Endodermal cell (in vitro differentiated cells): ENCODE measurements at places on chromosomes 6 and 20.
A peak's percentile ranks its signal among the peaks of the same experiment; 100 is the strongest.

- no peak for DNase-seq
Observed at GRCh38 chr20:50996901-50997865, 25.7 kb downstream of the KCNG1 start.

DNA sequence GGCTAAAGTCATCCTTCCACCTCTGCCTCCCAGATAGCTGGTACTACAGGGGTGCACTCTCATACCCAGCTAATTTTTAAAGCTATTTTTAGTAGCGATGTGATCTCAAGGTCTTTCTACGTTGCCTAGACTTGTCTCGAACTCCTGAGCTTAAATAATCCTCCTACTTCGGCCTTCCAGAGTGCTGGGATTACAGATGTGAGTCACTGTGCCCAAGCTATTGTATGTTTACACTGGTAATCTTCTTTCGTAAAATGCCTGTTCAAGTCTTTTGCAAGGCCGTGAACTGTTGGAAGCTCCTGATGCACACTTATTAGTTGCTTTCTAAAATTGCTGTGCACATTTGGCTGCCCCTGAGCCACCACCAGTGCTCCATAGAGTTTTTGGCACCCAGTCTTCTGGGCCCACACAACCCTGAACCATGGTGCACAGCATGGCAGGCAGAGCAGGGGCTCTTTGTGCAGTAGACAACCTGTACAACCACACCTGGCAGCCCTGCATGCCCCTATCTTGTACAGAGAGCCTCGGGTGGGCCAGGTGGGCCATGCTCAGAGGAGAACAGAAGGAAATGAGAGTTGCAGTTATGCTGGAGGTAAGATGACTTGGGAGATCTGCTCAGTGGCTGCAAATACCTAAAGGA lies 33.3 kb downstream of the PDRG1 start:
- DNase-seq: peak; percentile 35

DNA sequence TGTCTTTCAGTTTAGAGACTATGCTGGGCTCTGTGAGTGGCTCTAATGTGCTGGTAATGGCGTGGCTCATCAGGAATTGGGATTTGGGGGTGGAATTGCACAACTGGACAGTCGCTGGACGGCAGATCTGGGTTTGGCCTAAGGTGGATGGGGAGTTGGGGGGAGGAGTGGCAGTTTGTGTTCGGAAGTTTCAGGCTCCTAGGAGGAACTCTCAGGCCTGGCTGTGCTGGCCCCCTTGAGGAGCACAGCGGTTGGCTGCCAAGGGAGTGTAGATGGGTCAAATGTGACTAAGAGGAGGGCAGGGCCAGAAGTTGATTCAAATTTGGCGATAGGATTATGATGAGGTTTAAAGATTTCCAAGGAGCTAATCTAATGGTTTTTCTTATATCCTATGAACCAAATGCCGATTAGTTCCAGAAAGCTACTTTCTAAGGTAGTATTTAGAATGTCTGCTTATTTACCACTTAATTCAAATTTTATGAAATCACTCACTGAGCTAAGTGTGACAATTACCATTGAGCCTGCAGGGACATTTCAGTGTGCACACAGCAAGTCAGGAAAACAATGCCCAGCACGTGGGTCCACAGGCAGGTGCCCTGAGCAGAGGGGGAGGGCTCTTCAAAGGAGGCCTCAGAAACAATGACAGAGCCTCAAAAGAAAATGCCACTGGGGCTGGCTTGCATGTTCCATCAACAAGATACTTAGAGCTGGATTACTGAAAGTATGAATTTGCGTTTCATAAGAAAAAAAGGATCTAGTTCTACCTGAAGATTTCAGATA lies 111.0 kb downstream of the GJA10 start:
- DNase-seq: peak; percentile 49

- peak; percentile 77 for DNase-seq
Observed at GRCh38 chr20:3732327-3733118, at the start of gene HSPA12B. Gene HSPA12B (plus strand): TSS chr20:3732685. CDS start chr20:3738675, 5,990 bp downstream.

DNA sequence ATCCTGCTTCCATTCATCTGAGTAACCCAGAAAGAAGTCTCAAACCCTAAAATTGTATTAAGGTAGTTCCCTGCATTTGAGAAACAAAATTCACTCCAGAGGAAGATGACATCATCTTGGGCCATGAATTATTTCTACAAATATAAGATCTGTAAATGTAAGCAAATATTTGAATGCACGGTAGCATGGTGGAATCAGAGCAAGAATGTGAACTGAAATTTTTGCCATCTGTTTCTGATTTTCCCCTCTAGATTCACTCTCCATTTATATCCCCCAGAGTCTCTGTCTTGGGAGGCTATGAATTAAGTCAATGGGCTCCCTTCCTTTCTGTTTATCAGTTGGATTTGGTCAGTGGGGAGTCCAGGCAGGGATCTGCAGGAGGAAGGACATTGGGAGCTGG lies 5.8 kb upstream of the MAP3K5 start:
- no peak for DNase-seq

- no peak for DNase-seq
Observed at GRCh38 chr6:133467982-133468380, 226.8 kb downstream of the EYA4 start.

- DNase-seq: no peak
Observed at GRCh38 chr6:6826095-6826901, 237.8 kb downstream of the LY86 start.

- no peak for DNase-seq
Observed at GRCh38 chr6:3407840-3408239, 49.0 kb downstream of the SLC22A23 start.

GRCh38 chr6:75345413-75345812 lies 60.8 kb upstream of the TMEM30A start:
- DNase-seq: peak; percentile 63

DNA sequence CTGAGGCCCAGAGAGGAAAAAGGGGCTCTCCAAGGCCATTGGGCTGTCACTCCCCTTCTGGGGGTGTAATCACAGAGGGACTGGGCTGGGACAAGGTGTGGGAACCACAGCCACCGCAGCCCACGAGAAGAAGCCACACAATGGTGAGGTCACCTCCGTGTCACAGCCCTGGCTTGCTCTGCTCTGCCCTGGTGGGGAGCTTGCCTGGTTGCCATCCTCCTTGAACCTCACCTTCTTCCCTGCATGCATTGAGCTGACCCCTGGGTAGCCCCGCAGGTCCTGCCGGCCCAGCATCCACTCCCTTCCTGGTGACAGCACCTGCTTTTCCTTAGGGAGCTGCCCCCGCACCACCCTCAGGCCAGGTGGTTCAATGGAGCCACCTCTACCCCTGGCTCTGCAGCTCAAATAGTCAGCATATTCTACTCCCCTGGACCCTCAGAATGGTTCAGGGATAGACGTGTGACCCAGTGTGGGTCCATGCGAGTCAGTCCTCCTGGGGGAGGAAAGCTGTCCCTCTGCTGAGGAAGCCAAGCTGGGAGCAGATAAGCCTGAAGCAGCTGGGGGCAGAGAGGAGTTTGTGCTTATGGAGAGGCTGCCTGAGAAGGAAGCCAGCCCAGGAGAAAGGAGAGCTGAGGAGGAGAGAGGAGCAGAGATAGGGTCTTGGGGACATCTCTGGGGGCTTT lies 21.3 kb downstream of the RBM38 start:
- no peak for DNase-seq

- DNase-seq: no peak
Observed at GRCh38 chr6:90439586-90439985, 142.9 kb upstream of the BACH2 start.

DNA sequence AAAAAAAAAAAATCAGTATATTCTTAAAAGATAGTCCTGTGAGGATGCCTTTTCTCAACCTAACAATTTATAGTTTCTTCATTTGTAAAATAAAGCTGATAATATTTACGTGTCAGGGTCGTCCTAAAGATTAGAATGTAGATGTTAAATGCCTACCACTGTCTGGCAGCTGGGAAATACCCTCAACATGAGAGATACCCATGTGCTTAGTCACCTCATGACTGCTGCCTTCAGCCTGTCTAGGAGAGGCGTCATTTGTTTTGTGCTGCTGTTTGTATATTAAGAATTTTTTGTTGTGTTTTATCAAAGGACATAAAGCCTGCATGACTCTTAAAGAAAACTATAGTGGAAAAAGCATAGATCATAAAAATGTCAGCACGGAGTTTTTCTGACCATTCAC lies 9.5 kb downstream of the FAM120B start:
- DNase-seq: no peak

- DNase-seq: no peak
Observed at GRCh38 chr6:30719356-30719755, 796 bp upstream of the TUBB start.

GRCh38 chr6:84103029-84103428 lies 69.5 kb downstream of the MRAP2 start:
- DNase-seq: no peak

DNA sequence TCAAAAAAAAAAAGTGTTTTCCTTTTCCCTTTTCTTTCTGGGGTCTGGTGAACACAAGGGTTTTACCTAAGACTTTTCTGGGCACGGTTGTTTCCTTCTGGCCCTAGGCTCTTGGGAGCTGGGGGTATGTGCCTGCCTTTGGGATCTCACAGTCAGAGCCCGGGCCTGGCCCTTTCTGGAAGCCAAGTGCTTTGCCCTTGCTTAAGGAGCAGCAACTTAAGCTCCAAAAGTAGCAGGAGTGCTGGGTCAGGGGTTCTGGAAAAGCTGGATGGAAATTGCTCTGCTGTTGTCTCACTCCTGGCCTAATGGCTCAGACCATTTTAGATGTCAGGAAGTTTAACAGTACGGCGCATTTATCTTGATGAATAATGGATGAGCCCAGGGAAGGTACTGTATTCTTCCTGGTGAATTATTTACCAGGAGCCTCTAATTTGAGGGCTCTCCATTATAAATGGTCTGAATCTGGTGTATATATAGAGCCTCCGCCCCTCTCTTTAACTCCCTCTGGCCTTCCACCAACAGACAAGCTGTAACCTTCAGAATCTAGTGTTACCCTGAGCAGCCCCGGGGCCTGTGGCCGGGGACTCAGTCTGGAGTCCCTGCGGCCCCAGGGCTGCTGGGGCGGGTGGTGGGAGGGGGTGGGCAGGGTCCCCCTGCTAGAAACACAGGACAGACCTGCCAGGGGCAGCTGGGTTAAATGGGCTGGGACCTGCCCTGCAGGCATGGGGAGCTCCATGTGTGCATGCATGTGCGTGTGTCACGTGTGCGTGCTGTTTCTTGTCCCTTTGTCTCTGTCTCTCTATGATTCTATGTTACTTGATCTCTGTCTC lies 37.5 kb downstream of the PTK7 start:
- no peak for DNase-seq

DNA sequence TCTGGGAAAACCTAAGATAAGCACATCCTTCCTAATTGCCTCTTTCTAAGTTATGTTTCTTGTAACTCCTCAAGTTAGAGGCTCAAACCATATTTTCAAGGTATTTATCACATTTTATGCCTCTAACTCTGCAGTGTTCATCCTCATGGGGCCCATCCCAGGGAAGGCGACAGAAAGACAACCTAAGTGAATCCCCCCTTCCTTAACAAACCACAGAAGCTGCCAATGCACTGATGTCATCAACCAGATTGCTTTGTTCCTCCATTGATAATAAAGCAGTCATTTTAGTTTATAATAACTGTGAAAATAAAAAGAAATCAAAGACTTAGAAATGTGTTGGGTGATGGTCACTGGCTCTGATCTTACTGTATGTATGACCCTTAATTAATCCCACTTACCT lies 119.5 kb upstream of the TCF21 start:
- no peak for DNase-seq

- no peak for DNase-seq
Observed at GRCh38 chr20:38836991-38837390, 31.5 kb downstream of the PPP1R16B start.

DNA sequence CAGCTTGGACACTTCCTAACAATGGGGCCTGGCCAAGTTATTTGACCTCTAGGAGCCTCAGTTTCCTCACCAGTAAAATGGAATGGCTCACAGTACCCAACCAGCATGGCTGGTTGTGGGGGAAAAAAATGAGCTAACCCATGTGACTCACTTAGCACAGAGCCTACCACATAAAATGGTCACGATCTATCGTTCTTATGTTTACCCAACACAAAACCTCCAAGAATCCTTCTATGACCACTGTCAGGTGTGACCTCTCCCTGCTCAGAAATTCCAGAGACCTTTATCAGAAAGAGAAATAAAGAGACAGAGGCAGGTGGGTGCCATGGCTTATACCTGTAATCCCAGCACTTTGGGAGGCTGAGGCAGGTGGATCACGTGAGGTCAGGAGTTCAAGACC lies 39.4 kb downstream of the BPIFB1 start:
- no peak for DNase-seq

- DNase-seq: peak; percentile 66
Observed at GRCh38 chr6:139801571-139802321, 427.3 kb upstream of the CITED2 start.

DNA sequence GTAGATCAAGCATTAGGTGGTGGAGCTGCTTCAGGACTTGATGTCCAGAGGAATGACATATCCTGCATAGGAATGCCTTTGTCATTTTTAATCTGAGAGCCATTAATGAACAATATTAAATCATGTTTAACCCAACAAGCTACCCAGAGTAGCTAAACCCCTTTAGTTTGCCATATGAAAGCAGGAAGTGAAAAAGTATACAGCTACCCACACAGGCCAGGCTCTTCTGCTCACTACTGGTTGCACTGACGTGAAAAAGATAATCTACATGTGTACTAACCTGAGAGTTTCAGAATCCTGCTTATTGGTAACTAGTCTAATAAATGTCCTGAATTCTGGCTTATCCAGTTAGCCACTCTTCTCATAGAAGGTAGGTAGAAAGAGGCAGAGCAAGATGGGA lies 19.9 kb downstream of the GLYATL3 start:
- no peak for DNase-seq

DNA sequence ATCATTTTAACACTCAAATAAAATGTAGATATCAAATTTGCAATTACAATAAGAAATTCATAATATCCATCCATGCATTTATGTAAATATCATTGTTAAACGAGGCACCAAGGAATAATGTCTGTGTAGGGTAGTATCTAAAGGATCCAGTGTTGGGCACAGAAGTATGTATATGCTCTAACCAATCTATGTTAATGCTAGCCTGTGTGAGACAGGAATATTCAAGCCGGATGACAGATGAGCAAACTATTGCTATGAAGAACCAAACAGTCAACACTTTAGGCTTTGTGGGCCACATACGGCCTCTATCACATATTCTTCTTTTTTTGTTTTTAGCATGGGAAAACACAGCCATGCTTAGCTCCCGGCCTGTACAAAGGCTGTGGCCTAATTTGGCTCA lies 45.0 kb downstream of the HUS1B start:
- no peak for DNase-seq

DNA sequence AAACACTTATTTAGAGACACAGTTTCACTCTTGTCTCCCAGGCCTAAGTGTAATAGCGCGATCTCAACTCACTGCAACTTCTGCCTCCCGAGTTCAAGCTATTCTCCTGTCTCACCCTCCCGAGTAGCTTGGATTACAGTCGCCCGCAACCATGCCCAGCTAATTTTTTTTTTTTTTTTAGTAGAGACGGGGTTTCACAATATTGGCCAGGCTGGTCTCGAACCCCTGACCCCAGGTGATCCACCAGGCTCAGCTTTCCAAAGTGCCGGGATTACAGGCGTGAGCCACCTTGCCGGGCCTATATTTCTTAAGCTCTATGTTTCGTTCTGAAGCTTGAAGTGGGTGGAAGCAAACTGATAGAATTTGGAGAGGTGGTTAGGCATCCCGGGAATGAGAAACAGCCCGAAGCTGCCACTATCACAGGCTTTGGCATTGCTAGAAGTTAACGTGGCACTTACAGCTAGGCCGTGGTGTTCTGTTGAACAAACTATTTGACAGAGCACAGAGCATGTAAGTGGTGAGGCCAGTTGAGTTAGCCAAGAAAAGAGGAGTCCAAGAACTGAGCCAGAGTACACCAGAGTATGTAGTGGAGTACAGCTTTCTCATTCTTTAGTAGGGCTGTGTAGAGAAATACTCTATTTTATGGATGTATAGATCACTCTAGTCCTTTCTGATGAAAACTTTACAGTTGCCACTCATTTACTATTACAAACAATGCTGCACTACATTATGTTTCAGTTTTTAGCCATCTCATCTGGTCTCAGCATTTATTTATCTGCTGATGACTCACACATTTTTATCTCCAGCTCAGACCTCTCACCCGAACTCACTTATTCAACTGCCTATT lies 62.0 kb upstream of the HFE start:
- peak; percentile 66 for DNase-seq
